ENCODE measurements at places on chromosomes 3 and 15.

- DNase-seq, result no peak
These were observed 74.9 kb downstream of the SIDT1 start for GRCh38 chr3:113607219-113607596.

GRCh38 chr3:149599236-149599635 lies 58.6 kb downstream of the WWTR1 start:
- DNase-seq, result no peak

GRCh38 chr3:114206342-114206741 lies 27.5 kb upstream of the DRD3 start:
- no peak for DNase-seq

DNA sequence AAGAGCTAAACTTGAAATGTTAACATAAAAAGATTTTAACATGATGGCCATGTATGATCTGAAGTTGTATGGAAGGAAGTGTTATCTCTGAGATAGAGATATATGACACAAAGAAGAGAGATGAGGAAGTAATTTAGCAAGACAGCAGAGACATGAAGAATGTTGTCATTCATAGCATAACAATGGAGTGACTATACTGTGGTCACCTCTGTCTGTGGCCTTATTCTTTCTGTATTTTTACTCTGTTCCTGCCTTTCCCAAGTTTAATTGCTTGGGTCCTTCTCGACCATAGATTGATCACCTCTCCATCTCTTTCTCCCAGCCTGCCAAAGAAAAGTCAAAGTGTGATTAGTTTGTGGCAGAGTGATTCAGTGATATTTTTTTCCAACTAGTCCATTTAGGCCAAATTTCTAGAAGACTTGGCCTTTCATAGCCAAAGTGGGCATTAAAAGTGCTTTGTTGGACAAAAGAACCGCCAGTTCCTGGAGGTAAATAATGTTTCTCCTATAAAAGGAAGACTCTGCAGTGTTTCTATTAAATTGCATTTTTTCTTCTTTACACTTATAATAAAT lies 711.9 kb downstream of the CADM2 start:
- peak; percentile 1 for DNase-seq

DNA sequence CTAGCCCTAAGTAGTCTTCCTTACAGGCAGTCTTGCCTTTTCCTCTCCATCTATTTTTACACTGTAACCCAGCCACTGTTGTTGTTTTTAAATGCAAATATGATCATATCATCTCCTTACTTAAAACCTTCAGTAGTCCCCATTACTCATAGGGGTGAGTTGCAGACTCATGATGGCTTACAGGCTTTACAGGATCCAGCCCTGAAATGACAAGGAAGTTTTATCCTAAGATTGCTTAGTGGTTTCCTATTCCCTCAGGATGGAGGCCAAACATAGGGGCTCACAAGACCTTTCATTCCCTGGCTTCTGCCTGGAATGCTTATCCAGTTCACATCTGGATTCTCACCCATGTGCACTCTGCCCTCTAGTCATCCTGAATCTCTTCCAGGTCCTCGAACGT lies 27.7 kb upstream of the PCOLCE2 start:
- peak; percentile 28 for DNase-seq

Measured in mammary epithelial cell (primary cell).